ENCODE measurements at places on chromosomes 12 and 14. TPM values are rescaled to one million over a fixed set of nuclear protein-coding genes. Genes with fewer than 3 reads are reported as not detected.

- DNase-seq, result no peak
Observed at GRCh38 chr12:15011162-15011561, 38.3 kb downstream of the PDE6H start.

Gene COL2A1
- not detected for total RNA-seq

DNA sequence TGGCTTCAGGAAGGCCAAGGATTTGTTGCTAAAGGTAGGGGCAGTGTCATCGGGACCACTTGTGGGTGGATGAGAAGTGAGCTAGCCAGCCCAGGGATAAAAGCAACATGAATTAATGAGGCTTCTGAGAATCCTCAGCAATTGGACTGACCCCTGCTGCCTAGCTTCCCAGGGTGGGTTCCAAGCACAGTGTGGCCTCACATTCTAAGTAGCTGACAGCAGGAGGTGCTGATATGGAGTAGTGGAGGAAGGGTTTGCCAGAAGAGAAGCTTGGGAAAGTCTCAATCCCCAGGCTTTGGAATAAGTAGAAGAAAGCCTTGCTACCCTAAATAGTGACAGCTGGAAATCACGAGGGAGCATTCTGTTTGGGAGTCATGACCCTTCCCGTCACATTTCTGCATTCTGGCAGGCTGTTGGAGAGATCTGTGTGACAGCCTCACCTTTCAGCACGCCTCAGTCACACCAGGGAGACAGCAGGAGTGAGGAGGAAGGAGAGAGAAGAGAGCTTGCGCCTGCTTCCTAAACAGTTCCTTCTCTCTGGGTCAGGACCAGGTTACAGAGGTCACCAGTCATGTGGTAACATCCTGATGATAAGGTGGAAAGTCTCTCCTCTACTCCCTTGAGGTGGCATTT is 31.2 kb downstream of the DACT1 start:
- no peak for DNase-seq

Gene B4GALNT1
- total RNA-seq, result not detected

DNA sequence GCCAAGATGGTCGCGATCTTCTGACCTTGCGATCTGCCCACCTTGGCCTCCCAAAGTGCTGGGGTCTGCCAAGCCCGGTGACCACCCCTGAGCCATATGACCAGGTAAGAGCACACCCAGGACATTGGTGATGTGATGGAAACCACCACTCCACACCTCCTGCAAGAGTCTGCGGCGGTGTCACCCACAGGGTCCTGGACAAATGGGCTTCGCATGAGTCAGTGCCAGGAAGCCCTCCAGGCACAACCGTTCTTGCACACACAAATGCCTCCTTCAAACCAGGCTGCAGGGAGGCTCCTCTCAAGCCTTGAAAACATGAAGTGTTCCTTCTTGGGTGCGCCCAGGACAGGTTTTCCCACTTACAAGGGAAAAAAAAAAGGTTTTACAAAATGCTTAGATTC is 16.6 kb downstream of the PITPNM2 start:
- no peak for DNase-seq
